ENCODE measurements at places on chromosomes 12 and 14. TPM values are rescaled to one million over a fixed set of nuclear protein-coding genes. Genes with fewer than 3 reads are reported as not detected.

The NPFF gene
- not detected for total RNA-seq

The OTX2 gene
- not detected for total RNA-seq

The GUCY2C gene
- not detected for total RNA-seq

The CYP27B1 gene
- total RNA-seq: 0.80 TPM

The SERPINA3 gene
- total RNA-seq: 0.40 TPM

The KRT85 gene
- not detected for total RNA-seq

The PPP1R1A gene
- total RNA-seq: not detected

The PLEKHH1 gene
- total RNA-seq: 1.1 TPM

The DCN gene
- 8.0 TPM for total RNA-seq

The SLC25A21 gene
- 2.4 TPM for total RNA-seq

The NTS gene
- total RNA-seq: not detected

The HOXC12 gene
- not detected for total RNA-seq

Data from thoracic aorta endothelial cell (primary cell).